ENCODE measurements at places on chromosomes 4 and X.

DNA sequence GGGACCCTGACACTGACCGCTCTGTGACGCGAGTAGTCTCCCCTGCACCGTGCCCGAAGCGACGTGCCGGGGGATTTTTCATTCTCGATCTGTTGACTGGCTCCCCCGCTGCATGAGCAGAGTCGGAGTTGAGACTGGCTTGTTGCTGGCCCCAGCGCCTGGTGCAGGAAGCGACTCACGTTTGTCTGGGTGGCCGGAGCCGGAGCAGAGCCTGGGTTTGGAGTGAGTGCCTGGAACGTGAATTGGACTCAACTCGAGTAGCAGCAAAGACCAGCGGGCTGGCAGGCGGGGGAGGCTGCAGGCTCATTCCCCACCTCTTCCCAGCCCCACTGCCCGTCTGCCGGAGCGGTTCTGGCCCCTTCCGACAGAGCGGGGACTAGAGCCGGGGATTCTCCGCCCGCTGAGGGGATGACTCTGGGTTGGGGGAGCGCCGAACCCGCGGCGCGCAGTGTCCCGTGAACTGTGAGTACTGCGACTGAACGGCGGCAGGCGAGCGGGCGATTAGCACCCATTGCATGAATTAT lies 554 bp downstream of the PCDH7 start:
- no peak for DNase-seq

DNA sequence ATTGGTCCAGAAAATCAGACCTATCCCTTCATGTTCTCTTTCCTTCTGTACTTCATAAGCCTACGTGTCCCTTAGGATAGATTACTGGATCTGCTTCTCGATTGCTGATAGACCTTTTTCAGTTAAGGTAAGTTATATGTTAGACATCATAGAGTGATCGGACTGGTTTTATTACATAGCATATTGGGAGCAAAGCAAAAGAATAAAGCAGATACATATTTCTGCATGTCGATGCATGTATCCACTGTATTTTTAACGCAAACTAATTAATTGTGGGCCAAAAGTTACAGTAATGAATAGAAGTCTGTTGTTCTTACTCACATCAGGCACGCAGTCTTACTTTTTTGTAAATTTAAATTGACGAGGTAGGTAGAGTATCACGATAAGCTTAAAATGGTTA lies 106.4 kb downstream of the SLIT2 start:
- DNase-seq = no peak

- DNase-seq = no peak
Observed at GRCh38 chrX:15344106-15344505, 8.8 kb upstream of the PIGA start.

- DNase-seq = no peak
Observed at GRCh38 chr4:128394778-128395177, 107.2 kb upstream of the PGRMC2 start.

DNA sequence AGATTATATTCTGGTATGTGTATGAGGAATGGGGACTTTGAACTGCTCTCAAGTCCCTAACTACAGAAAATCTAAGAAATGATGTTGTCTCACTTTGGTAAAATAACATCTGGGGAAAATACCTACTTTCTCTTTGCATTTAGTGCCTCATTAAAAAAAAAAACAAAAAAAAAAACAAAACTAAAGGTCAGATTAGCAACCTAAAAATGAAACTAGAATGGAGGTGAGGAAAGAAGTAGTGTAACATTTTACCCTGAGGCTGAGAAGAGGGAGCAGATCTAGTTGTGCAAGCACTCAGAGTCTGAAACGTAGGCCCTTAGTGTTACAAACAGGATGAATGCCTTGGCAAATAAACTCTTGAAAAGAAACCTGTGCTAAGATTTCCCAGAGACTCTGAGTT lies 56.0 kb downstream of the VGLL1 start:
- DNase-seq = no peak

DNA sequence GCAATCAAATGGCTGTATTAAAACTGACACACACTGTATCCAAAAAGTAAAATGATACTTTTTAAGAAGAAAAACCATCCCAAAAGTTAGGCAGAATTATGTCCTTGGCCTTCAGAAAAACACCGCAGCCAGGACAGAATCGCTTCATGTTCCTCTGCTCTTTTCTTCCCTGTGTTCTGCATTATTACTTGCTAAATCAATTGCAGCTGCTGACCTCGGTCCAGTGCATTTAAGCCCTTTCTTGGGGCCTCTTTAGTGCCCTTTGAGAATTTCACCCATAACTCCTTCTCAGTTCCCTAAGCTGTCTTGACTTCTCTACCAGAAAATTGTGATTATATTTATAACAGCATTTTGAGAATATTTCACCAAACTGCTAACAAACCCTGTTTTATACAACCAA lies 696.9 kb downstream of the PCDH7 start:
- no peak for DNase-seq

- DNase-seq = no peak
Observed at GRCh38 chr4:635851-636627, 10.7 kb downstream of the PDE6B start.

DNA sequence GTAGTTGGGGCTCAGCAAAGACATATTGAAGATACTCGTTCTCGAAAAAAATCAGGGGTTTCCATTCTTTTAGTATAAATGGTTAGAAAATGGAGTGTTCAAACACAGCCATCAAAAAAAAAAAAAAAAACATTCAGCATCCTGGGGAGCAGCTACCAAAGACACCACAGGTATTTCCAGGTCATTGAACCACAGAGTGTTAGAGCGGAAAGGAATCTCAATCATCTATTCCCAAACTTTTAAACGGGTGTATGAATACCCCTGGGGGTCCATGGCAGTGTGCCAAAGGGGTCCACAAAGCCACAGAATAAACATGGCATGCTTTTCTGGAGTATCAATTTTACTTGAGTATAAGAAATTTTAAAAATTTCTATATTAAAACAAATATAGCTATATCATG lies 6.9 kb upstream of the FGF16 start:
- DNase-seq = no peak

DNA sequence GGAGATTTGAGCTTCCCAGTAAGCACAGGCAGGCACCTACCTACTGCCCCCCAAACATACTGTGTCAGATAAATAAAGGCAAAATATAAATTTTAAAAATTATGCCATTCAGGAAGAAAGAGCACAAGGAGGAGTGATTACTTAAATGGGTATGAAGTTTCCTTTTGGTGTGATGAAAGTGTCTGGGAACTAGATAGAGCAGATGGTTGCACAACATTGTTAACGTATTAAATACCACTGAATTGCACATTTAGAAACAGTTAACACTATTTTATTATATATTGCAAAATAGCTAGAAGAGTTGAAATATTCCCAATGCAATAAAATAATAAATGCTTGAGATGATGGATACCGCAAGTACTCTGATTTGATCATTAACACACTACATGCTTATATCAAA lies 374.7 kb upstream of the FGF13 start:
- DNase-seq = no peak

DNA sequence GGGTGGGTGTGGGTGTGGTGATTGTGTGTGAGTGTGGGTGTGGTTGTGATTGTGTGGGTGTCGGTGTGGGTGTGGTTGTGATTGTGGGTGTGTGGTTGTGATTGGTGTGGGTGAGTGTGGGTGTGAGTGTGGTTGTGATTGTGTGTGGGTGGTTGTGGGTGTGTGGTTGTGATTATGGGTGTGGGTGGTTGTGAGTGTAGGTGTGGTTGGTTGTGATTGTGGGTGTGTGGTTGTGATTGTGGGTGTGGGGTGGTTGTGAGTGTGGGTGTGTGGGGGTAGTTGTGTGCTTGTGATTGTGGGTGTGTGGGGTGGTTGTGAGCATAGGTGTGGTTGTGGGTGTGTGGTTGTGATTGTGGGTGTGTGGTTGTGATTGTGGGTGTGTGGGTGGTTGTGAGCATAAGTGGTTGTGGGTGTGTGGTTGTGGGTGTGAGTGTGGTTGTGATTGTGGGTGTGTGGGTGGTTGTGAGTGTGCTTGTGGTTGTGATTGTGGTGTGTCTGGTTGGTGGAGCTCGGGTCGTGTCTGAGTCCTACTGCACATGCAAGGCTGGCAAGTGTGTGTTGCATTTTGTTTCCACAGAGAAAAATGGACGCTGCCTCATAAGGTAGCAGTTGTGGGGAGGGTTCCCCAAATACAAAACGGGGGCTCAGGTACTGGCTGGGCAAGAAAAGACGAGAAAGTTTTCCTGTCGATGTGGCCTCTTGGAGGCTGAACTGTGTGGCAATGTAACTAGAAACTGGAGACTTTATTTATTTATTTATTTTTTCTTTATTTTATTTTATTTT lies 116.7 kb downstream of the UBE2K start:
- DNase-seq = no peak

GRCh38 chr4:78656968-78657445 lies 105.4 kb downstream of the ANXA3 start:
- no peak for DNase-seq

DNA sequence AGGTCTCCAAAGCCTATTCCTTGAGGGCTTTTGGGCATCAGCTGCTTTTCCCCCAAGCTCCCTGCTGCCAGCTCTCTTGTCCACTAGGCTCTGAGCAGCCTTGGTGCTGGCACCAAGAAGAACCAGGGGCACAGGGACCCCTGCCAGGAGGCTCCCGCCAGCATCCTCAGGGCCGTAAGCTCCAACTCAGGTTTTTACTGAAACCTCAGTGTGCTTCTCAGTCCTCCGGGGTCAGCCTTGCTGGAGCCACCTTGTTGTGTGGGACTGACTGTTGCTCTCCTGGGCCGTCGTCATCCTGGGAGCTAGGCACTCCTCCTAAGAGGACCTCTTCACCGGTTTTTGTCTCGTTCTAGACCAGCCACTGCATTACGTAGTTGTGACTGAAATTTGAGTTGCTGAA lies 38.9 kb downstream of the NOP14 start:
- DNase-seq = no peak

GRCh38 chrX:44698357-44698756 lies 145.5 kb upstream of the DUSP21 start:
- DNase-seq = no peak

GRCh38 chr4:172105918-172106317 lies 292.7 kb downstream of the GALNTL6 start:
- DNase-seq = no peak

- no peak for DNase-seq
Observed at GRCh38 chr4:145531859-145532258, 50.2 kb downstream of the SMAD1 start.

GRCh38 chr4:1367230-1367935 lies 20.4 kb downstream of the UVSSA start:
- no peak for DNase-seq

- no peak for DNase-seq
Observed at GRCh38 chr4:56803471-56803870, 18.0 kb downstream of the SPINK2 start.

GRCh38 chr4:56691425-56691824 lies 10.3 kb upstream of the HOPX start:
- DNase-seq = no peak

- no peak for DNase-seq
Observed at GRCh38 chr4:149911354-149911753, 95.7 kb upstream of the IQCM start.

- no peak for DNase-seq
Observed at GRCh38 chr4:157242871-157243270, 22.3 kb downstream of the GRIA2 start.

GRCh38 chr4:20464381-20464780 lies 212.7 kb downstream of the SLIT2 start:
- DNase-seq = no peak

GRCh38 chrX:115491766-115492165 lies 69.2 kb upstream of the PLS3 start:
- no peak for DNase-seq

- DNase-seq = no peak
Observed at GRCh38 chr4:133823177-133823576, 378.4 kb downstream of the PABPC4L start.

DNA sequence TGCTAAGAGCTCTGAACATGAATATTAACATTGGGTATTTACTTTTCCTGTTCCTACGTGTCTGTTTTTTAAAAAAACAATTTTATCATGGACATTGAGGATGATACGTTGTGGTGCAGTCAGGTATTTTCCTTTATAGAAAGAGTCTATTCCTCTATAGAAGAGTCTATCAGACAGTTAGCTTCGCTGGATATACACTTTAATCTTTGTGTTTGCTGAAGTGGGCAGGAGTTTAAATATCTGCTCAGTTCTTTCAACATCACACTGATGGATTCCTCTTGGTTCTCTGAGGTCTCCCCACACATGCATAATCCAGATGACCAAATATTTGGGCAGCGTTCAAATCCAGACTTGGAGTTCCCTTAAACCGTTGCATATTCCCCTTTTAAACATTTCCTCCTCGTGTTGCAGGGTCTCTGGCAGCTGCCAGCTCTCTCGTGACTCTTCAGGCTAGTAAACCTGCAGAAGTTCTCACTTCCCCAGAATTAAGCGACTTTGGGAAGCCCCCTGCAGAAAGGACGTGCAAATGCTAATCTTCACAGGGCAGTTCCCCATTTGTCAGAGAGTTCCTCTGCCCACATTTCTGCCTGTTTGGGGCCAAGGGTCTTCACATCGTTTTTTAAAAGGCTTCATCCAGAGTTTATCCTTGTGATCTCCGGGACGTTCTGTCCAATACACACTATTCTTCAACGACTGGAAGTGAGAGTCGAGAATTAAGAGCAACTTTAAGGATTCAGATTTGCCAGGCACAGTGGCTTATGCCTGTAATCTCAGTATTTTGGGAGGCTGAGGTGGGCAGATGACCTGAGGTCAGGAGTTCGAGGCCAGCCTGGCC lies 20.5 kb upstream of the DHRSX start:
- DNase-seq = no peak

GRCh38 chrX:72687396-72687795 lies 26.7 kb downstream of the PHKA1 start:
- no peak for DNase-seq

- DNase-seq = no peak
Observed at GRCh38 chr4:184320631-184321030, 103.0 kb upstream of the ENPP6 start.

DNA sequence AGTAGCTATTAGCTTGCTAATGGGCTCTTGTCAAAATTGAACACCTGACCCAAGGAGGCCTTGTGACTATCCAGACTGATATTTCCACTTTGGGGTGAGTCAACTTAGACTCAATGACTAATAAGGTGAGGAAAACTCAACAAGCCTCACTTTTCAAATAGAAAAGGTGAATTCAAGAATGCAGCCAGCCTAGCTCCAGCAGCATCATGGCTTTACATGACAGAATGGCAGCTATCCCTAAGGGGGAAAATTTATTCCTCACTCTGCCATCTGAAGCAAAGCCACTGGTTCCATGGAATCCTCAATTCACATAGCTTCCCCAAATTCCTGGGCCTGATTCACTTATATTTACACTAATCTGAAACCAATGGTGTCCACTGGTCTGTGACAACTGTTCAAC lies 29.1 kb upstream of the RAB9B start:
- DNase-seq = no peak

- DNase-seq = no peak
Observed at GRCh38 chr4:41213625-41214135, 662 bp downstream of the APBB2 start.

- no peak for DNase-seq
Observed at GRCh38 chr4:85580489-85580888, 105.5 kb downstream of the ARHGAP24 start.

GRCh38 chr4:41525129-41525528 lies 12.8 kb upstream of the LIMCH1 start:
- DNase-seq = no peak

GRCh38 chr4:177555007-177555574 lies 112.9 kb upstream of the AGA start:
- no peak for DNase-seq
